ENCODE measurements at places on chromosomes 13 and 19. TPM values are rescaled to one million over a fixed set of nuclear protein-coding genes. Genes with fewer than 3 reads are reported as not detected.

The PALM gene
- 63.3 TPM for total RNA-seq

- no peak for DNase-seq
Observed at GRCh38 chr13:95724252-95724651, 47.3 kb downstream of the DNAJC3 start.

The TLE6 gene
- 1.5 TPM for total RNA-seq

GRCh38 chr13:93765062-93765461 is 538.5 kb downstream of the GPC6 start:
- DNase-seq = no peak

The HSH2D gene
- 0.42 TPM for total RNA-seq

DNA sequence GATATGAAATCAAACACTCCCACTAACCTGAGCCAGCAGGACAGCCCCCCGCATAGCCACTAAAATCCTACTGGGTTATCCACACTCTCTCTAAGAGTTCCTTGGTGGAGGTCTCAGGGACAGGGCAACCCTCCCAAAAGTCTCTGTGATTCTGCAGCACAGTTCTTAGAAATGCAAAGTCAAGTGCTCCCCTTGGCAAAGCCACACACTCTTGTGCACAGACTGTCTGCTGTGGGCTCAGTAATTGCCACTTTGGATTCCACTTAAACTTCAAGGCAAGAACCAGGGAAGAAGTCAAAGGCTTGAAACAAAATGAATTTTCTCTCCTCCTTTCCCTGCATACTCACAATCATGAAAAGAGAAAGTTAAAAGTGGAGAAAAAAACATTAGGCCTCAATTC is 61.5 kb downstream of the DOCK9 start:
- no peak for DNase-seq

- no peak for DNase-seq
Observed at GRCh38 chr19:55584871-55585270, 4.2 kb upstream of the ZNF579 start.

DNA sequence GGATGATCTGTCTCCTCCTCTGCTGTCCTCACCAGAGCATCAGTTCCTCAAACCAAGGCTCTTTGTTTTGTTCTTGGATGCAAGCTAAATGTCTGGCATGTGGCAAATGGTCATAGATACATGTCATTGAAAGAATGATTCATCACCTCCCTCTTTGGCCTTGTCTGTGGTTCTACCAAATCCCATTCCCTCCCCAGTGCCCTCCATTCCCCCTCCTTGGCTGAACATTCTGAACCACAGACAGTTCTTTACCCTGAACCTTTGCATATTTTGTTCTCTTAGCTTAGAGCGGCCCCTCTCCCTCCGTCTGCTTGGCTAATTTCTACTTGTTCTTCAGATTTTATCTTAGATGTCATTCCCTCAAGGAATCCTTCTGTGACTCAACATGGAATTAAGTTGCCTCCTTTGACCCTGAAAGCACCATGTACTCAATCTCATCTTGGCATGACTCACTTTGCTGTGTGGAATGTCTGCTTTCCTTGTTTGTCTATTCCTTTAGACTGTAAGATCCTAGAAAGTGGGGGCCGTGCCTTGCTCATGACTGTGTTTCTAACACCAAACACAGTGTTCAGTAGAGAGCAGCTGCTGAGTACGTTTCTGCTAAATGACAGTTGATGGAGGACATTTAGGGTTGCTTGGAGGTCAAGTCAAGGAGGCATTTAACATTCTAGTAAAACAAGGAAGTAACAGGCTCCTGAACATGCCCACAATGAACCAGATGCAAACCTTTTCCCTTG is 8.1 kb downstream of the ALOX5AP start:
- peak; percentile 74 for DNase-seq

DNA sequence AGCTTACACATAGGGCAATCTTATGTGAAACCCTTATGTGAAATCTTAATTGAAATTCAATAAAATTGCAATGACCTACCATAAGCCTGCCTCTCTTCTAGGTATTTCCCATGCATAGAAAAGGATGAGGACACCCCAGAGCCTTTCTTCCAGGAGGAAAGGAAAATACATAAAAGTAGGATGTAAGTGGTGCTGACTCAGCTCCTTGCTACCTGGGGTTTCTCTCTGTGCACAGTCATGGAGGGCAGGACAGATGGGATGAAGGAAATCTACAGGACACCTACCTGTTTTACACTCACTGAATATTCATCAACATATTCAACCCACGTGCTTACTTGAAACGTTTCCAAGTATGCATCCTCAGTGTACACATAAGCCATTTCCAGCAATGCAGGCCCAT is 1299.2 kb upstream of the SLC10A2 start:
- DNase-seq = no peak

The BABAM1 gene
- 97.0 TPM for total RNA-seq

DNA sequence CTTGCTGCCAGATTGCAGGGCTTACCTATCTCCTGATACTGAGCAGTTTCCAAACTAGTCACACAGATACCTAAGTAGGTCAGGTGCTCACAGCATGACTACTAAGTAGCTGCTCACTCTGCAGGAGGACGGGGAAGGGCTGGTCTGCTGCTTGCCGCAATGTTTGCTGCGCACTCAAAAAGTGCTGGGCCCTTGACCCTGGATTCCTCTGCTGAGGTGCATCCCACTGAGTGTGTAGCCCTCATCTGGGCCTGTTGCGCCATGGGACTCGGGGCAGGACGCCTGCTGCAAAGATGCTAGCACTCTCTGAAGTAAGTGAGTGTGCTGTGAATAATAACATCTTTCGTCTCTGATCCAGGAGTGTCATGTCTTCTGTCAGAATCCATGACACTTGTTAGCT is 59.2 kb upstream of the MEDAG start:
- DNase-seq = no peak

The FREM2 gene
- total RNA-seq = 0.51 TPM

DNA sequence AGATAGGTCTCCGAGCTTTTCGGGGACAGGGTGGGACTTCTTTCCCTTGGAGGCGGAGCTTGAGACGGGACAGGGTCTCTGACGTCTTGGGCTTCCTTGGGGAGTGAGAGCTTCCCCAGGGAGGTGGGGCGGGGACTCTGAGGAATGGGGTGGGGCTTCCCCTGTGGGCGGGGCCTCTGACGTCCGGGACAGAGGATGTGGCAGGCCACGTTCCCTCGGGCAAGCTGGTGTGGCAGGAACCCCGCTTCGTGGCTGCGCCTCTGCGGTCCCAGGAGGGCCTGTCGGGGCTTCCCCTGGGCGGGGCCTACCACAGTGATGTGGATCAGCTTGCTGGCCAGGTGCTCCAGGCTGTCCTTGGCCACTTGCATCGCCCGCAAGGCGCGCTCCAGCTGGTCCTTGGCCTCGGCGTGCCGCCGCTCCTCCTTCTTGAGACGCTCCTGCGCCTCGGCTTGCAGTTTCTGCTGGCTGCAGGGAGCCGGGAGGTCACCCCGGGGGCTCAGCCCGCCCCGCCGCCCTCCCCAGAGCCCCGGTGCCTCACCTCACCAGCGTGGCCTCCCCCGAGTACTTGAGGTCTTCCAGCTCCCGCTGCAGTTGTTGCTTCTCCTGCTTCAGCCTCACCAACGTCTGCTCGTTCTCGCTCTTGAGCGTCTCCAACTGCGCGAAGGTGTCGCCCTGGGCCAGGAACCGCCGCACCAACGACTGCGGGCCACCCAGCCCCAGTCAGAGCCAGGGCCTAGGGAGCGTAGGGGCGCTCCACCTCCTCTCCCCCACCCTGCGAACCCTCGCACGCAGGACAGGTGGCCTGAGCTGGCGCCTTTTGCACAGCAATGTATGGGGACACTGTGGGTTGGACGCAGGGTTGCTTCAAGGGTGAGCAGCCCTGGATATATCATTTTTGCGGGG is 3.3 kb upstream of the RGL3 start:
- DNase-seq = peak; percentile 78

The PROZ gene
- not detected for total RNA-seq

The ZNF730 gene
- 0.18 TPM for total RNA-seq

DNA sequence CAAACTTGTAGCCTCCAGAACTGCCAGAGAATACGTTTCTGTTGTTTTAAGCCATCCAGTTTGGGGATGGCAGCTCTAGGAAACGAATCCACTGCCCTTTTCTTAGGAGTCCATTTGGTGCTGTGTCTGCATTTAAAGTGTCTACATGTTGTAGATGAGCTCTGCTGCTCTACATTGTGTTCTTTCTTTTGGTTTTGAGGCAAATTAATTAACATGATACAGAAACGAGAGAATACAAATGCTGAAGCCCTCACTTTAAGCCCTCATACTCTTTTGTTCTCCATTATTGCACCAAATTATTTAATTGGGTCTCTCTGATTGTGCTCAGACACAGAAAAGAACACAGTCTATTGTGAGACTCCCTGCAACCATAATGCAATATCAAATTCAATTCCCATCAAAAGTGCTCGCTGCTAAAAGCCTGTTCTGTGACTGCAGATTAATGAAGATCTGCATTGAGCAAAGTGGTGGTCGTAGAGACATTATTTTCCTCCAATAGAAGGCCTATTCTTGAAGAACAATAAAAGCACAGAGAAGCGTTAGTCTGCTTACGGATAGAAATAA is 166.3 kb upstream of the SOX21 start:
- DNase-seq = no peak

The LIM2 gene
- total RNA-seq = not detected

GRCh38 chr19:12785431-12786031 is 5.8 kb upstream of the JUNB start:
- DNase-seq = no peak

- no peak for DNase-seq
Observed at GRCh38 chr13:30851697-30852096, 54.4 kb upstream of the MEDAG start.

GRCh38 chr19:2497186-2497585 is 21.3 kb downstream of the GADD45B start:
- no peak for DNase-seq

DNA sequence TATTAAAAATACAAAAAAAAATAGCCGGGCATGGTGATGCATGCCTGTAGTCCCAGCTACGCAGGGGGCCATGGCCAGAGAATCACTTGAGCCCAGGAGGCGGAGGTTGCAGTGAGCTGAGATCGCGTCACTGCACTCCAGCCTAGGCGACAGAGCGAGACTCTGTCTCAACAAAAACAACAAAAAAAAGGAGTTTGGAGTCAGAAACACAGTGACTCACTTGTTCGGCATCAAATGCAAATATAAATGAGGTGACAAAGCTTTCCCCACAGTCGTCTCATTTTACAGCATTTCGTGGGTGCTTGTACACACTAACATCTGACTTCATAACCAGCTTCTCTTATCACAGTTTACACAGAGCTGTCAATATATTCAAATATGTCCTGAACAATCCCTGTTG is 11.0 kb downstream of the ZNF665 start:
- no peak for DNase-seq

The ERFL gene
- total RNA-seq = not detected

The NLRP9 gene
- not detected for total RNA-seq

GRCh38 chr19:16027528-16027927 is 48.8 kb upstream of the TPM4 start:
- no peak for DNase-seq

The GIPR gene
- 1.3 TPM for total RNA-seq

DNA sequence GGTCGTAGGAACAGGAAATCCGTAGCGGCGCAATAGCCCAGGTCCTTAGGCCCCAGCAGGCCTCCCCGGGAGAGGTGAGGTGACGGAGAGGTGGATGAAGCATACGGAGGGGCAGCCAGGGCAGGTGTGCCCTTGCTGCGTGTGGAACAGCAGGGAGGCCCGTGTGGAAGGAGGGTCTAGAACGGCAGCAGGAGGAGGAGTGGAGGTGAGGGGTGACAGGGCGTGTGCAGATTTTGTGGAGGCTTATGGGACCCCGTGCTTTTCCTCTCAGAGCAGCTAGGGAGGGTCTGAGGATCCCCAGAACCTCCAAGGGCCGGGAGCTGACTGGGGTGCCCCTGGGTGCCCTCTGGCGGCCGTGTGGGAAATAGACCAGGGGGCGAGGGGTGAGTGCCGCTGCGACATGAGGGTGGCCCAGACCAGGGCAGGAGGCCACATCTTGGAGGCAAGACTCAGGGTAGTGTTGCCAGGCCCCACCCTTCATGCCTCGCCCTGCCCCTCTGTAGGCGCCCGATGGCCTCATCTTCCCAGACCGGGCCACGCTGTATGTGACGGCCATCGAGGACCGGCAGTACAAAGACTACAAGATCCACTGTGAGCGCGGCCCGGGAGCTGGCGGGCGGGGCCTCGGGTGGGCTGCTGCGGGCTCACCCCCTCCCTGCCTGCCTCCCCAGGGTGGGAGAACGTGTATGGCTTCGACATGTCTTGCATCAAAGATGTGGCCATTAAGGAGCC is 5.0 kb upstream of the ADM5 start:
- DNase-seq = no peak
